ENCODE measurements at places on chromosomes 3 and 15.
A peak's percentile ranks its signal among the peaks of the same experiment; 100 is the strongest.

GRCh38 chr3:175260145-175260794 lies 401.1 kb downstream of the NAALADL2 start:
- DNase-seq = peak; percentile 76

DNA sequence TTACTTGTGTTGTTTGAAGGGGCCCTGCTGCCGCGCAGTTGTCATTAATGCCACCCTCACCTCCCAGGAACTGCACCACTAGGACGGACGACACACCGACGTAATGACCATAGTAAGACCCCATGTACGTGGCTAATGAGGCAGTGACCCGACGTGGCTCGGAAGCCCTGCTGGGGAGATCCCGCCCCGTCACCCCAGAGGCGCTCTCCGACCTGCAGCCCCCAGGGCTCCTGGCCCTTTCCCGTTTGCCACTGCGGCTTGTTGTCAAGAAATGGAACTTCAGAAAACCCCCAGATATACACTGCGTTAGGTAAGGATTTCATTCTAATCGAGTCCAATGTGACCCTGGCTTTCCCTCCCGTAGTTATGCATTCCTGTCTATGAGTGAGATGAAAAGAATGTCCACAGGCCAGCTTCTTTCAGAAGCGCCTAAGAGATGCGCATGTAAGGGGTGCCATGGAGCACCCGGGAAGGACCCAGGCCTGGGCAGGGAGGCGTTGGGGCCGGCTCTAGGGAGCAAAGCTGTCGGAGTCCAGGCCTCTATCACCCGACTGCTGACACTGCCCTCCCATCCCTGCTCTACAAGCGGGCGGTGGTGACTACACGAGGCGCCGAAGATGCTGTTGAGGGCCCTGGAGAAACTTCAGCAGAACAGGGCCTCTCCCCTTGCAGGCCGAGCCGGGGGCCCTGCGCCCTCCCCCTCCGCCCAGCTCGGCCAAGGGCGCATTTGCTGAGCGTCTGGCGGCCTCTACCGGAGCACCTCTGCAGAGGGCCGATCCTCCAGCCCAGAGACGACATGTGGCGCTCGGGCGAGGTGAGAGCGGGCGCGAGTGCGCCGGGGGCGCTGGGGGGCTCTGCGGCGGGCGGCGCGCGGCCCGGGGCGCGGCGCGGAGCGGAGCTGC lies at the start of gene GABRA5:
GABRA5 (plus strand) TSS at position 765 of the 902 bp plus-strand sequence. CDS start 2,187 bp downstream, outside the sequence.
- DNase-seq = peak; percentile 31

DNA sequence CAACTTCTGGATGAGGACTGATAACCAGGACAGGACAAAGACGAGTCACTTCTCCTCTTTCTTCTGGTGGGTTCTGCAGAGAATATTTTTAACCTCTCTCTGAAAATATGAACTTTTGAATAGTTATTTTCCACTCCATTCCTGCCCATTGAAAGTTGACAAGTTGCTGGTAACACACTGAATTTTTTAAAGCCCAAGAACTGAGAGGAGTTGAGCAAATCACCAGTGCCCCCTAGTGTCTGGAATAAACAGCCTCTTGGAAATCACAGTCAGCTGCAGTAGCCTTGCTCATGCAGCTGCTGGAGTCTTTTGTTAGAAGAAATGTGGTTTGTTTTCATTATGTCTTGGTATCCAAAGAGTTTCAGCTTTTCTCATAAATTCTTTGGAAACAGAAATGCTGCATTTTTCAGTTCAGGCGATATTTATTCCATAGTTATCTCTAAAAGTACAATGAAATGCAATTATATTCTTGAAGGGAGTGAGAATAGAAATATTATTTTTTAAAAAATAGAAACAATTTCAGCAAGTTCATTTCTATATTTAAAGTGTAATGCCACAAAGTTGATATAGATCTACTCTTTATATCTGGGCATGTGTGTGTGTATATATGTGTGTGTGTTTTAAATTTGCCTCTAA lies 741.0 kb upstream of the CBLB start:
- DNase-seq = peak; percentile 92

DNA sequence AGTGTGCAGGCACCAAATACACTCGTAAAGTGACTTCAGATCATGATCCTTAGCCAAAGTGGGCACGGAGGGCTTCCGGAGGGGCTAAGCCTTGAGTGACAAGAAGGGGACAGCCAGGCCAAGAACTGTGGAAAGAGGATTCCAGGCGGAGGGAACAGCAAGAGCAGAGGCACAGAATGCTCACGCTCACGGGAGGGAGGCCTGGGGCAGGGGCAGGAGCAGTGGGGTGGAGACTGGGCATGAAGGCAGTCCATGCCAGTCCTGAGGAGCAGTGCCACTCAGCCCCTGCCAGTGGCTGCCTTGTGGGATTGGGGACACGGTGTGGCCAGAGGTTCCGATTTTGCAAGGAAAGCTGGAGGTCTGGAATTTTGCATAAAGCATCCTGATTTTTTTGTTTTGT lies 36.0 kb downstream of the DNAJB8 start:
- DNase-seq = no peak

DNA sequence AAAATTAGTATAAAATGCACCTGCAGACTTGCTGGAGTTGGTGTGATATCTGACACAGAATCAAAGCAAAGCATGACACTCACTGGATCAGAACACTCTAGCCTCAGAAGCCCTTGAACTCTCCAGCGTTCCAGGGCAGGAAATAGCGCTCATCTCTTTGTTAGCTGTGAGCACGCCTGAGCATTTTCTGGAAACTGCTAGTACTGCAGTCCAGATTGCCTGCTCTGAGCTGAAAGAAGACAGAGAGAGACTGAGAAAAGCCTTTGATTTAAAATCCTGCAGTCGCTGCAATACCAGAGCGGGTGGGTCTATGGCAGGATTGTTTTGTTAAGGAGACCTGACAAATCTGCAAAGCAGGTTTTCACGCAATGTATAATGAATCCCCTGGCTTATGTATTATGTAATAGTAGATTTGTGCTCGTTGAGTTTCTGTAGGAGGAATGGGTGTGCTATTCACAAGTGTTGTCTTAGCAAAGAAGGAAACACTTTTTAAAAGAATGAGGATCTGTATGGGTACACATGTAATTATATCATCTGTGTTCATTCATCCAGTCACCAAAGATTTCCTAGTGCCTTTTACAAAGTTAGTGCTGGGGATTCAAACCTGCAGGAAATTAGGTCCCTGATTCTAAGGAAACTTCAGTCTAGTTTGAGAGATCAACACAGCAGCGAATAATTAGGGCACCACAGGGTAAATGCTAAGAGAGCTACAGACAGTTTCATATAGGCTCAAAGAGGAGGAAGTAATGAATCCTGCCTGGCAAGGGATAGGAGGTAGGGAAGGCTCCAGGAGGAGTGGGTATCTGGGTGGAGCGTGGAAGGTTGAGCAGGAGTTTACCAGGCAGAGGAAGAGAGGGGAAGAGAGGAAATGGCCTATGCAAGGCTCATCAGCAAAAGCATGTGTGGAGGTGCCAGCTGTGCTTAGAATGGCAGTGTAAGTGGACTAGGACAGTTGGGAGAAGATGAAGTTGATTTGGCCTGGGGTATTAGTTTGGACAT lies 26.1 kb upstream of the MGLL start:
- DNase-seq = peak; percentile 57

DNA sequence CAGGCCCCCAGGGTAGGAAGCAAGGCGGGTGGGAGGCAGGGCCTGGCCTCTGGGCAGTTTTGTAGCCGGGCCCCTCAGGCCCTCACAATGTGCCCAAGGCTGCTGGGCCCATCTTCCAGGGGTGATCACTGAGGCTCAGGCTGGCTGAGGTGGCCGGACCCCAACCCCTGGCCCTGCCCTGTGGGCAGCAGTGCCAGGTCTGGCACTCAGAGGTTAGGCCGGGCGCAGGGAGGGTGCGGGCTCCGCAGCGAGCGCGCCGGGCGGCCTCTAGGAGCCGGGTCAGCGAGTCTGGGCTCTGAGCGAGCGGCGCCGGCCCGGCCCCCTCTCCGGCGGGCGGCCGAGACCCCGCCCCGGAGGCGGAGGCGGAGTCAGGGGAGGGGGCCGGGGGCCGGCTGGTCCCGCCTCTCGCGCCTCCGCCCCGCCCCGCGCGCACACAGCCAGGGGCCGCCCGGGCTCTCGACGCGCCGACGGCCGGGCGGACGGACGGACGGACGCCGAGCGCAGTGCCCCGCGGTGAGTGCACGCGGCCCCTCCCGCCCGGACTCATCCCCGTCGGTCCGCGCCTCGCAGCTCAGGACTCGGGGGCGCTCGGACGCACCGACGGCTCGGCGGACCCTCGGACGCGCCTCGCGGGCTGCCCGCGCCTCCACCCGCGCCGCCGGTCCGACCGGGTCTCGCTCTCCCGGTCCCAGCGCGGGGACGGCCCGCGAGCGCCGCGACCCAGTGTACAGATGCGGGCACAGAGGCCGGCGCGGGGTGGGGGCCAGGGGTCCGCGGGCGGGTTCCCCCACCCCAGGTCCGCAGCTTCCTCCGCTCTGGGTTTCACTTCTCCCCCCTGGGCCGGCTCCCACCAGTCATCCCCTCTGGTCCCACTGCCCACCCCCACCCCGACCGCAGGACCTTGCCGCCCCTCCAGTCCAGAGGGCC lies at the start of gene FBLN2:
FBLN2 (plus strand) TSS at position 430 of the 927 bp plus-strand sequence. CDS start 21,231 bp downstream, outside the sequence.
- DNase-seq = peak; percentile 30
